ENCODE measurements at places on chromosomes 13 and 19. TPM values are rescaled to one million over a fixed set of nuclear protein-coding genes. Genes with fewer than 3 reads are reported as not detected.

DNA sequence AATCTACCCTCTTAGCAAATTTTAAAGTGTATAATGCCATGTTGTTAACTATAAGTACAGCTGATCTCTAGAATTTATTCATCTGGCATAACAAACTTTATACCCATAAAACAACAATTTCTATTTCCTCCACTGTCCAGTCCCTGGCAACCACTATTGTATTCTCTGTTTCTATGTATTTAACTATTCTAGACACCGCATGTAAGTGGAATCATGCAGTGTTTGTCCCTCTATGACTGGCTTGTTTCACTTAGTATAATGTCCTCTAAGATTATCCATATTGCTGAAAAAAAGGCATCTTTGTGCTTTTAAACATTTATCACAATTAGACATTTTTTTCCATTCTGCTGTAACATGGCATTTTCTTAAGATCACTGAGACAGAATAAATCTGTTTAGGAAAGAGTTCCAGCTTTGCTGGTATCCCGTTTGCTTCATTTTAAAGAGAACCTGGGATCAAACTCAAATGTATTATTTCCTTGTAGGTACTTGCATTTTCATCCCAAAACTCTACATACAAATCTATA, 1191.0 kb downstream of the SLITRK5 start:
- no peak for DNase-seq

DNA sequence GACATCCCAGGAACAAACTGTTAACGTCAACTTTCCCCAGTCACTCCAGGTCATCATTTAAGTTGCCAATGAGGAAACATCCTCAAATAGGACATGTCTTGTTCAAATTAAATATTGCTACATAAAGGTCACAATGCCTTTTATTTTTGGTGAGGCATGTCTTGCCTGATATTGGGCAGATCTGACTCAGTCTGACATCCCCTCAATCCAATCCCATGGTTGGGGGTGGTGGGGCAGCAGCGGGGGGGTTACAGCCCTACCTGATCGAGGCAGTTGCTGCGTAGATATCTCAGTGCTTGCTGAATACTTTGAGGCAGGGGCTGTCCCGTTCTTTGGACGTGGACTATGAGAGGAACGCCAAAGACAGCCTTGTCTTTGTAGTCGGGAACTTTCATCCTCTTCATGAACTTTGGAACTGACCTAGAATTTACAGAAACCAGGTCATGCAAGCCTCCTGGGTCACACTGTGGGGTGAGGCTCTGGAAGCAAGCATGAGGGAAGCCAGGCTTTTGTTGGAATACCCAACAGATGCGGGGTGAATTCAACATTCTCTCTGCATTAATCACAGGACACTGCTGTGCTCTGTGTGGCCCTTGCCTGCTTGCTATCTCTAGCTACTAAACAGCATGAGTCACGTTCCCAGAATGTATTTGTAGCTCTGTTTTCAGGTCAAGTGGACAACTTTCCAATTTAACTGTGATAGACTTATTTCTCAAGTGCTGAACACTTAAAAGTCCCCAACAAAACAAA, 109.8 kb downstream of the KL start:
- DNase-seq: no peak

The FGF9 gene
- not detected for total RNA-seq

- no peak for DNase-seq
These were observed 53.7 kb upstream of the UQCRFS1 start for GRCh38 chr19:29266603-29267002.

The RAVER1 gene
- 69.0 TPM for total RNA-seq

The PALM gene
- 1.0 TPM for total RNA-seq

GRCh38 chr19:31913103-31913661, 432.2 kb upstream of the ZNF507 start:
- no peak for DNase-seq

- no peak for DNase-seq
These were observed 4.5 kb upstream of the RASAL3 start for GRCh38 chr19:15468675-15469512.

DNA sequence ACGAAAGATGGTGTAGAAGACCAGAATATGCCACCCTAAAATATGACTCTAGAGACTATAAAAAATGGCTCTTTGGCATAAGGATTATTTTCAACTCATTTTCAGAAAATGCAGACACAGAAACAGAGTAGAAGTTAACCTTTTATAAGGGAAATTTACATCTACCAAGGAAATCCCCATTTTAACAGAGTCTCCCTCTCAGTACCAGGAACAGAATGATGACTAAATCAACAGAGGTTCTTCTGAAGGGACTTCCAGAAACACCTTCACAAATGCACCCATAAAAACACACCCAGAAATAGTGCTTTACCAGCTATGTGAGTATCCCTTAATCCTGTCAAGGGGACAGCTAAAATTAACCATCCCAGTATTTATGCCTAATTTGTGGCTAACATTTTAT, 29.1 kb downstream of the PLPP2 start:
- no peak for DNase-seq

The PRR36 gene
- 0.12 TPM for total RNA-seq

GRCh38 chr13:28045861-28046260, 54.5 kb downstream of the FLT3 start:
- DNase-seq: no peak

The IL4I1 gene
- total RNA-seq: 7.5 TPM

DNA sequence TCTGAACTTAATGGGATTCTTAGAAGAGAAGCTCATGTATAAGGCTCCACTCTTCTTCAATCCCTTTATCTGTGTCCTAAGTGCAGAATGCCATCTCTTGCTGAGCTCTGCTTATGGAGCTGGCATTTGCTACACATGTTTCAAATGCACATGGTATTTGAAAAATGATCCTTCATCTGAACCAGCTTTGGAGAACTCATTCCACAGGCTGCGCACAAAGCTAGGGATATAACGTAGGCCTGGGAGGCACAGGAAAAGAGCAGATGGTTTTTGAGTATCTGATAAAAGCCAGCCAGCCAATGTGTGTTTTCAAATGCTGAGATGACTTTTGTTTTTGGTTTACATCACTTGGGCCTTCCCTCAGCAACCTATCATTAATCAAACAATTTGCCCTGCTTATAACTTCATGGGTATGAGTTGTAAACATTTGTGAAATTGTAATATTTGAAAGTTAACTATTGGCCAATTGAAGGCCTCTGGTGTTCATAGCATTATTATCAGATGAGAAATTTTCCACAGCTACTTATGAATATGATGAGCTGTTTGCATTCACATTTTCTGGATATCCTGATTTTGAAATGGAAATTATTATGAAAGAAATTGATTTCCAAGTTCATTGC, 729.0 kb downstream of the FGF9 start:
- DNase-seq: no peak

- no peak for DNase-seq
These were observed 17.3 kb upstream of the SUPT20H start for GRCh38 chr13:37076818-37077217.

DNA sequence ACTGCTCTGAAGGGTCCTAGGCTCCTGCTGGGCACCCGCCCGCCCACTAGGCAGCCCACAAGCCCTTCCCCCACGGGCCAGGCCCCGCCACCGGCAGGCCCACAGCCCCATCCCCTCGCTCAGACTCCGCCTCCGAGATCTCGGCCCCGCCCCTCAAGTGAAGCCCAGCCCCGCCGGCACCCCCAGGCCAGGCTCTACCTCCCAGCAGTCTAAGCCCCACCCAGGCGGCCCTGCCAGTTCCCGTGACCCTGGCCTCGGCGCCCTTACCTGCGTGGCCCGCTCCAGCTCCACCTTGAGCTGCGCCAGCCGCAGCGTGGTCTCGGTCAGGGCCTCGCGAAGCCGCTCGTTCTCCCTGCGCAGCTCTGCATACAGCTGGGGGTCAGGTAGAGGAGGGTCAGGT, 16.3 kb downstream of the EPS8L1 start:
- no peak for DNase-seq

The SLC7A10 gene
- not detected for total RNA-seq

The CDX2 gene
- not detected for total RNA-seq

The CGB7 gene
- total RNA-seq: not detected

DNA sequence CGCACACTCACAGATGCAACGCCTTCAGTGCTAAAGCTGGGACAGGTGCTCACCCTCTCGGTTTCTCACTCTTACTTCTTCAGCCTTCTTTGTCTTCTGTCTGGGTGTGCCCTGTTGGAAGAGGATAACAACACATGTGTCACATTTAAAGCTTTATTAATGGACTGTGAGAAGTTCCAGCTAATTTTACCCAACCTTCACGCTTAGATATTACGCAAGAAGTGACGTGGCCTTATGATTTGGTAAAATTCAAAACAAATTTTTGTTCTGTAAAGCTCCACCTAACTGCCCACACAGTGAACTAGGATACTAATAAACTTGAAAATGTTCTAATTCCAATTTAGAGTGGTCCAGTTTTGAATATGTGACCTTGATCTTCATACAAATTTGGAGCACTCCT, 66.7 kb upstream of the LRCH1 start:
- DNase-seq: no peak

The ZNF611 gene
- total RNA-seq: 10.4 TPM

DNA sequence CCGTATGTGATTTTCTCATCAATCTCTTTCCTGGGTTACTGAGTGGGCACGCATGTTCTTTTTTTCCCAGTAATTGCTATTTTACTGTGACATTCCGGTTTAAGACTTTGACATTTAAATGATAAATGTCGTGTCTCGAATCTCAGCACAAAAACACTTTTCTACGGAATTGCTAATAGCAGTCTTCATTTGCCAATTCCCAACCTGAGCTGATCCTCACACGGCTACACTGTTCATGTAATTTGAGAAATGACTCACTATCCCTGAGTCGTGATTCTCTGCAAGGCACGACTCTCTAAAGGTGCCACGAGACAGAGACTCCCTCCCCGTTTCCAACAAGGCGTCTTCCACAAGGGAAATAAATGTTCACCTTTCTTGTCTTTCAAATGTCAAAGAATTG, 88.7 kb upstream of the USP29 start:
- DNase-seq: no peak

- DNase-seq: no peak
These were observed 128.2 kb upstream of the OBI1 start for GRCh38 chr13:78787190-78787589.

The ZIC5 gene
- not detected for total RNA-seq

DNA sequence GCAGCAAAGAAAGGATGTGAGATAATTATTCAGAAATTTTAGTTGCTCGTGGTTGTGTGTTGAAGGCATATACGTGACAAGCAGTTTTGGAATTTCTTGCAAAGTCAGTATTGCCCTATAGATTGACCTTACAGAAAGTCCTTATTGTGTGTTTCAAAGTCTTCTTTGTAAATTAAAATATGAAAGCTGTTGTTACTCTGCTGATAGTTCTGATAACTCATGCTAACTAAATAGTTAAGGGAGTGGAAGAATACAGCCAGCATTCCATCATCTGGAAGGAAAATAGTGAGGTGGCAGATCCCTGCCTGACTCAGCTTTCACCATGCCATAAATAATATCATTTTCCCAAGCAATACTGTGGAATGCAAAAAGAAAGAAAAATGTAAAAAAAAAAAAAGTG, 27.2 kb downstream of the WASF3 start:
- DNase-seq: no peak

The ABCC4 gene
- 8.1 TPM for total RNA-seq

The ZNF681 gene
- 3.1 TPM for total RNA-seq

The EBI3 gene
- total RNA-seq: 7.8 TPM

The PSG7 gene
- total RNA-seq: not detected

GRCh38 chr13:27375686-27376326, 48.6 kb upstream of the GTF3A start:
- peak; percentile 71 for DNase-seq

- DNase-seq: no peak
These were observed 149.9 kb upstream of the HTR2A start for GRCh38 chr13:47046706-47047105.

DNA sequence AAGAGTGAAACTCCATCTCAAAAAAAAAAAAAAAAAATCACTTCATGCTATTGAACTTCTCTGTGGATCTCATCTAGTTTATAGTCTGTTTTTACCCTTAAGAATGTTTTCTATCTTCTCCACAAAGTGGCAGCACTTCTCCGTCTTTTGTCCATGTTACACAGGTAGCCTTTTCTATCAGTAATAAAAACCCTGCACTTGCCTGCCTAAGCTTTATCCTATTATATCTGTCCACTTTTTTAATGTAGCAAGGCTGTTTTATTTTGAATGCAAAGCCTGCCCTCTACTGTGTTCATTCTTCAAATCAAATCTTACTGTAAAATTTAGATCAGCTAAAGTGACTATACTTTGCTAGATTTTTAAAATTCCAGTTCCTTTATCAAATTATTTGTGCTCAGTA, 124.0 kb downstream of the STOML3 start:
- no peak for DNase-seq

GRCh38 chr13:98961503-98962105, 16.3 kb downstream of the DOCK9 start:
- no peak for DNase-seq

DNA sequence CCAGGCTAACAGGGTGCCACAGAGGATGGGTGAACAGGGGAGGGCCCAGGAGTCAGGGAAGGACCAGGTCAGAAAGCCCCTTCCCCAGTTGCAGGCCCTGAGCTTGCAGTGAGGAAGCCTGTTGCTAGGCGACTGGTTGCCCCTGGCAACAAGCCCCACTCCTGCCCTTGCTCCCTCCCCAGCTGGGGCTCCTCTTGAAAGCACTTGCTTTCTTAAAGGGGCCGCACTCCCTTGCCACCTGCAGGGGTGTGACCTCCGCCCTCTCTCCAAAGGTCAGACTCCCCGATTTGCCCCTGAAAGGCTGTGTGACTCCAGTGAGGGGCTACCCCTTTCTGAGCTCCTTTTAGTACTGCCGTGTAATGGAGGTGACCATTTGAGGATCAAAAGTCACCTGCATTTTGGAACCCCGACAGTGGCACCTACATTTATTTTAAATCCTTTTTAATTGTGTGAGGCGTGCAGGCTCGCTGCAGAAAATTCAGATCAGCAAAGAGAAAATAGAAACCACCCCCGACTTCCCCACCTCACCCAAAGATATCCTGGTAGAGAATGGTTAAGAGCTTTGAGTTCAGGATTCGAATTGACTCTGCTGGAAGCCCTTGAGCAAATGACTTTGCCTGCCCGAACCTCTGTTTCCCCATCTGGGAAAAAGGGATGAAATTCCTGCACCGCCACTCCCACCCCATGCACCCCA, 4.8 kb downstream of the FCHO1 start:
- peak; percentile 52 for DNase-seq

The LGALS7B gene
- total RNA-seq: not detected

The PLA2G4C gene
- 9.6 TPM for total RNA-seq

DNA sequence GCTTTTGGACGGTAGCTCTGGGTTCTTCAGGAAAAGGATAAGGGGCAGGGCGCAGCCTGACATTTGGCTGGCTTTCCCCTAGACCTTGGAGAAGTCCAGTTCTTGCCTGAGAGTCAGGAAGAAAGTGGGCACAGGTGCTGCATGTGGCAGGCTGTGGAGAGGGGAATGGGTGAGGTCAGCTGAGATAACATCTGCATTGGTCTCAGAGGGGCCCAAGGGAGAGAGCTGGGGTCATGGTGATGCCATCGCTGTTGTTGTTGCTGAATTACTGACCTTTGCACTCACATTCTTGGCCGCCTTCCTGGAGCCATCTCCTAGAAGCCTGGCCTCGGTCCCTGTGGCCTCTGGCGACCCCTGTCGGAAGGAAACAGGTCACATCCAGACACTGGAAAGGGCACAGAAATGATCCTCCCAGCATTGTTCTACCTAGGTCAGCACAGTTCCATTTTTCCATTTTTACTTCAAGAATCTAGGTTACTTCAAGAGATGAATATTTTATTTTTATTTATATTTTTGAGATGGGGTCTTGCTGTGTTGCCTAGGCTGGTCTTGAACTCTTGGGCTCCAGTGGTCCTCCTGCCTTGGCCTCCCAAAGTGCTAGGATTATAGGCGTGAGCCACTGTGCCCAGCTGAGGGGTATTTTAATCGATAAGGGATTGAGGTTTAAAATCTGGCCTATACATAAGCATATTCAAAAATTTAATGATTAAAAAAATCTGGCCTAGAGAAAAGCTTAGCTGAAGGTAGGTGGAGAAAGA, 6.5 kb upstream of the LIPE start:
- peak; percentile 83 for DNase-seq

The CDC34 gene
- total RNA-seq: 42.5 TPM
